ENCODE measurements at places on chromosomes 2 and 18.

- no peak for DNase-seq
These were observed 369.7 kb downstream of the OSR1 start for GRCh38 chr2:18988631-18989232.

DNA sequence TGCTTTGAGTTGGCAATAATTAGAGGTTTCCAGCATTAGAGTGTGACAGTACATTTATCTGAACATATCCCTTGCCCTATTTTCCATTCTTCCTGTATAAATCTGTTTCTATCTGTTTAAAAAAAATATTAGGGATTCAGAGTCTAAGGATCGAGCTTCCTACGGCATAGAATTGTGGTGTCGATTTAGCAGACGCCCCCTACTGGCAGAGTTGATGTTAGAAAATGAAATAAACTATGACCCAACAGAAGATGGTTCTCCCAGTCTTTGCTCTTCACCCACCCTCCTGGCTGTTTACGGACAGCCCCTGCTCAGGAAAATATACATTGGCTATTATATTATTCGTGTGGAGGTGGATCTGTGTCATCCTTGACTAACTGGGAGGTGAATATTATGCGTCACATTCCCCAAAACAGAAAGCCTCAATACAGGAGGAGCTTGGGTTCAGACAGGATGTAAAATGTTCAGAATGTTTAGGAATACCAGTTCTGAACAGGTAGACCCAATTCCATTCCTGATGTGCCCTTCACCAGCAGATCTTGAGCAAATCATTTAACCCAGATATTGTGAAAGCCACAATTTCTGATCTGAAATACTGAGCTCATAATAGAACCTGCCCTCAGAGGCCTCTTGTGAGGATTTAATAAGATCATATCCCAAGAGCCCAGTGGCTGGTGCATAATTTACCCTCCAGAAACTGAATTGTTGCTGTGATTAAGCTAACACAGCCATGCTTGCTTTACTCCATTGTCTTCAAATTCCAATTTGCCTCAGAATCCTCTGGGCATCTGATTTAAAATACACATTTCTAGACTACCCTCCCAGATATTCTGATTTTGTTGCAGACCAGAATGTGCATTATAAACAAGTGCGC lies 10.8 kb upstream of the ERMN start:
- peak; percentile 58 for DNase-seq

- no peak for DNase-seq
These were observed 57.8 kb upstream of the ID2 start for GRCh38 chr2:8623958-8624591.

DNA sequence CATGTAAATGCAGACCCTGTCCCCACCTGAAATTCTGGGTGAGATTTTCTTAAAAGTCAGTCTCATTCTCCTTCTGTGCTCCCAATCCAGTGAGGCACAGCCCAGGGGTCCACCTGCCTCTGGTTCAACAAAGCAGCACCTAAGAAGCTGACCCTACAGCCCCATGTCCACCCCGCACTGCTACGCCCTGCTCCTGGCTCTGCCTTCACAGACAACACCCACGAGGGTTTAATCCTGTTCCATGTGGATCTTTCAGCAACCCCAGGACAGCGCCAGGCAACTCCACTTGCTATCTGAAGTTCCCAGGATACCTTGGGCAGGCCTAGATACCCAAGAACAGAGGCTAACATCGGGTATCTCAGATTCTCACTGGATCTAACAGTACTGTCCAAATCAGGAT lies 44.9 kb downstream of the HDLBP start:
- DNase-seq = no peak

GRCh38 chr2:157725846-157726245 lies 97.2 kb upstream of the ACVR1C start:
- no peak for DNase-seq

- DNase-seq = no peak
These were observed 16.7 kb downstream of the DNMT3A start for GRCh38 chr2:25324905-25325592.

DNA sequence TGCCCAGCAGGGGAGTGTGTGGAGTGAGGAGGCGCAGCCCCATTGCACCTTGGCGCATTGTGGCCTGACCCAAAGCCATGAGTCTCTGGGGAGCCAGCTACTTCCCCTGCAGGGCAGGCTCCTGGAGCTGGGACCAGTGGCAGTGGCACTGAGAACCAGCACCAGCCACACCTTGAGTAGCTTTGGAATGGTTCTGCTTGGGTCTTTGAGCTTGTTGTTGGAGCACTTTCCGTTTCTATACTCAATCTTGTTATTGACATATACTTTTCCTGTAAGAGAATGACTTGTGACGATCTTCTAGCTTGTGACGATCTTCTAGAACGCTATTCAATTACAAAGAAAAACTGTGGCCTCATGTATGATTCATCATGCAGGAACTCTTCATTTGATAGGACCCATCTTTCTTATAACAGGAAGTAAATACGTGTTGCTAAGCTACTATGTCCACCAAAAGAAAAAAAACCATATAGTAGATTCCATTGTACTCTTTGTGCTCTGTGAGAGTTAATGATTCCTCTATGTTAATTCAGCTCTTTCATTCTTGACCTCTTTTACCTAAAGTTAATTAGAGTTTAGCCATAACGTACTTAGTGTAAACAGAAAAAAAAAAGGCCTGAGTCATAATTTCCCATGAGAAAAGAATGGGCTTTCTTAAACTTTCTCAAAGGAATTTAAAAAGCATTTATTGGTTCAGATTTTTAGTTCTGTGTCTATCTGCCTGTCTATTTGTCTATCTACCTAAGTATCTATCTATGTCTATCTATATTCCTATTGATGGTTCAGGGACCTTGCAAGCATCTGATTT lies 113.1 kb downstream of the GATA6 start:
- DNase-seq = peak; percentile 20

DNA sequence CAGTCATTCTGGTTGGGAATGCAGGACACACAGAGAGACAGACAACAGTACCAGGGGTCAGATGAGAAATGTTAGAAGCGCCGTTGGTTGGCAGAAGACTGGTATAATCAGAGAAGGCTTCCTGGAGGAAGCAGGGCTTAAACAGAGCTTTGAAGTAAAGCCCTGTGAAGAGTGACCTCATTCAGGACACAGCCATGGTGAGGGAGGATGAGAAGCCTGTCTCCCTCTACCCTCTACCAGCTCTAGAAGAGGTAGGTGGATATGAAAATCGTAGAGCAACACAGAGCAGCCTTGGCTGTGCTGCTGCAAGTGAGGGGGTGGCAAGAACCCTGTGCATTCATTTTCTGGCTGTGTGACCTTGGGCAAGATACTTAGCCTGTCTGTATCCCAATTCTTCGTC lies 14.2 kb downstream of the TET3 start:
- no peak for DNase-seq

GRCh38 chr2:28035163-28035690 lies 144.7 kb downstream of the BABAM2 start:
- no peak for DNase-seq

GRCh38 chr2:240955306-240956170 lies 42.9 kb upstream of the SNED1 start:
- DNase-seq = no peak

- no peak for DNase-seq
These were observed 64.0 kb upstream of the ZNF516 start for GRCh38 chr18:76558881-76559667.

DNA sequence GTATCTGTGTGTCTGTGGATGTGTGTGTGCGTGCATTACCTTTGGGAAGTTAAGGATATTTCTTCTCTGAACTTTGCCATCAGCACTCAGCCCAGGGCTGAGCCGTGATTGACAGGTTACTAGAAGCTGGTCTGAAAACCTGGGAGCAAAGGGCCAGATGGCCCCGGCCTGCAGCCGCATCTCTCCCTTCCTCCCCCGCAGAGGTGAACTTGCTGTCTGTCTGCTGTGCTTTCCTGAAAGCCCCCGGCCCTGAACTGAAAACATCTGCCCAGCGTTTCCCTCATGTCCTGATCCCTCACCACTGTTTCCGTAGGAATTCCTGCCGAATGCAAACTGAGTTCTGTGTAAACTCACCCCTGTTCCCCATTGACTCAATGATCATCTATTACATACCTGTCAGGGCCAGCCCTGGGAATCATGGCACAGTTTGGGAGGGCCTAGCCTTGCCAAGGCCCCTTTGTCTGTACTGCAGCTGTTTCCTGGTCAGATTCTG lies 45.8 kb downstream of the MYCN start:
- no peak for DNase-seq

DNA sequence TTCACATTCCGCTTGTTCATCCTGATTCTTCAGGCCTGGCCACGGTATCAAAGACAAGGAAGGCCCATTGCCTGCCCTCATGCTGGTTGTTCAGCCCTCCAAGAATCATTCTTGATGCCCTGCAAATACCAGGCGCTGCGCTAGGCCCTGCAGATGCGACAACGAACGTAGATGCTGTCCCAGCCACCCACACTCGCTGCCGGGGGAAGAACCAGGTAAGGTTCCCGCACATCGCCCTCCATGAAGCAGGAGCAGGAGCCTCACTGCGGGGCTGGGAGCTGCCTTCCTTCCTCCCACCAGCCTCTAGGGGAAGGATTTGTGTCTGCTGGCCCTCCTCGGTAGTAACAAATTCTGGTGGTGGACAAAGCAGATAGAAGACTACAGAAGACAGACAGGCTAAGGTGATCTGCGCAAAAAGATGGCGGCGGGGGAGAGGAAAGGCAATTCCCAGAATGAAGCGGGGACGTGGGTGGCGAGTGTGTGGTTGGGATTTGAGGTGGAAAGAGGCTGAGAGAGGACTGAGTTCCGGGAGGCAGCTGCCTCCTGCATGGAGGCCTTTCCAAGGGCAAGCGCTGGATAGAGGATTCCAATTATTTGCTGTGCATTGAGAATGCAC lies 19.8 kb upstream of the GPR55 start:
- no peak for DNase-seq

DNA sequence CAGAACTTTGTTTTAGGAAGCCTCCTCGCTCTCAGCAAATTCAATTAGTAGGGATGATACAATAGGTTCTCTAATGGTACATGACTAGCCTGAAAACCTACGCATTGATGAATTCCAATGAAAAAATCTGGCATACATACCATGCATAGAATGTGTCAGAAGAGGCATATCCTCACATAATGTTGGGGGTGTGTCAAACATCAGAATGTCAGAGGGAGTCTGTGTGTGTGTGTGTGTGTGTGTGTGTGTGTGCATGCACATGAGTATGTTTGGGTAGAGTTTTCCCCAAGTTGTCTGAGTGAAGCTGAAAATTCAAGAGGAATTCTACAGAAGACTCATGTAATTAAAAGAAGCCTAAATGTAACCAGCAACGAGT lies 78.5 kb downstream of the FIGN start:
- DNase-seq = no peak

- peak; percentile 38 for DNase-seq
These were observed 72.0 kb upstream of the TMEM178A start for GRCh38 chr2:39593439-39594393.

Data from ACHN (cell line).